Panc1 (cell line): ENCODE measurements at places on chromosomes 16 and 17.

DNA sequence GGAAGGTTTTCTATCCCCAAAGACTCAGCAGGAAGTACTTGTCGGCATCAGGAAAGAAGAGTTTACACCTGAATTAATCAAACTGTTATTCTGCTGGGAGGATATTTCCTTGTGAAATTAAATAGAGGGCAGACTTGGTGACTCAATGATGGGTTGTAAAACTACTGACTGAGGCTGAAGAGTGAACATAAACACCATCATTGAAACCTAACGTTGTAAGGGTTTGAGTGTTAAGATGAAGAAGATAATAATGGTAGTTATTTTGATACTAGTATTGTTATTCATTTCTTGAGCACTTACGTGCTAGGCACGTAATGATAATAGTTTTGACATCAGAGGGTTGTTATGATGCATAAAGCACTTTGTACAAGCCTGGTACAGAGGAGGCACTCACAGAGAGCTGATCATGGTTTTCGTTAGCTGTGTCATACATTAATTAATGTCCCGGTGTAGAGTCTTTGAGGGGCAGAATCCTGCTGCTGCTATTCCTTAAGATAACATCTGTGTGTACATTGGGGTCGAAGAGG, 64.2 kb upstream of the CACNG3 start:
- peaks cover 14% of the 10 kb centered on the region for H3K27me3 ChIP-seq
- H3K4me1 ChIP-seq: no peaks in the 10 kb centered on the region
- H3K36me3 ChIP-seq: no peaks in the 10 kb centered on the region
- DNase-seq: no peak
- no peak overlapping the region for H3K4me3 ChIP-seq

- no peak for DNase-seq
- no peak overlapping the region for H3K27ac ChIP-seq
- no peaks in the 10 kb centered on the region for H3K4me1 ChIP-seq
- H3K36me3 ChIP-seq: no peaks in the 10 kb centered on the region
- no peak overlapping the region for H3K4me3 ChIP-seq
Observed at GRCh38 chr16:62889097-62889496, 852.9 kb upstream of the CDH8 start.

GRCh38 chr17:38447502-38448085, 19.3 kb downstream of the ARHGAP23 start:
- peak overlapping the region; percentile 34; the same call in 1 of the 2 replicates for H3K27ac ChIP-seq
- H3K4me3 ChIP-seq: no peak overlapping the region
- DNase-seq: no peak
- H3K27me3 ChIP-seq: no peaks in the 10 kb centered on the region
- no peaks in the 10 kb centered on the region for H3K36me3 ChIP-seq

- H3K36me3 ChIP-seq: no peaks in the 10 kb centered on the region; the same call in 1 of the 2 replicates
- H3K27ac ChIP-seq: peak overlapping the region; percentile 94
- H3K27me3 ChIP-seq: no peaks in the 10 kb centered on the region
- H3K4me1 ChIP-seq: peaks cover 12% of the 10 kb centered on the region
- no peak for DNase-seq
- H3K4me3 ChIP-seq: peak overlapping the region; percentile 87
Observed at GRCh38 chr16:29790949-29791844, 646 bp downstream of the KIF22 start.

DNA sequence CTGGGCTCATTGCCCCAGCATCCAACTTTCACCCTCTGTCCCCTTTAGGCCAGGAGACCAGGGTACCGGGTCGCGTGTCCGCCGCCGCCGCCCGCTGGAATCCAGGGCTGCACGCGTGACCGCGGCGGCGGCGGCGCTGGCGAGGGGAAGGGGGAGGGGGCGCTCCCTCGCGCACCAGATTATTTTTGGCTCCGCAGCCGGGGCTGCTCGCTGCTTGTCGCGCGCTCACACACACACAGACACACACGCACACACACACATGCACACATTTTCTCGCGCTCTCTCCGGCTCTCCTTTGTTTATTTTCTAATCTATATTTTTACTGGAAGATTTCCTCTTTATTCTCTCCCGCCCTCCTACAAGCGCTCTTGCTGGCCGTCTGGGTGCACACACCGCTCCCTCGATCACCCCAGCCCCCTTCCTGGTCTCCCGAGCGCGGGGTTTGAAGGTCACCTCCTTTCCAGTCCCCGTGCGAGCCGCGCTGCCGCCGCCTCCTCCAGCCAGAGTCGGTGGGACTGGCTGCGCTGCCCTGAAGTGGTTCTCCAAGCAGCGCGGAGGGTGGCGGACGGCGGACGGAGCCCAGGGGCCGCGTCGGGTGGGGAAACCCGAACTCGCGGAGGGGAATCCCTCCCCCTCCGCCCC, 921.4 kb upstream of the EEF2KMT start:
- no peak overlapping the region for H3K4me3 ChIP-seq
- peaks cover 2% of the 10 kb centered on the region; the same call in 1 of the 2 replicates for H3K27me3 ChIP-seq
- H3K4me1 ChIP-seq: no peaks in the 10 kb centered on the region
- DNase-seq: no peak
- H3K36me3 ChIP-seq: no peaks in the 10 kb centered on the region
- no peak overlapping the region for H3K27ac ChIP-seq
